Stomach (tissue), 19 donors: ENCODE measurements at places on chromosomes 7 and 10. TPM values are rescaled to one million over a fixed set of nuclear protein-coding genes. Genes with fewer than 3 reads are reported as not detected.

DNA sequence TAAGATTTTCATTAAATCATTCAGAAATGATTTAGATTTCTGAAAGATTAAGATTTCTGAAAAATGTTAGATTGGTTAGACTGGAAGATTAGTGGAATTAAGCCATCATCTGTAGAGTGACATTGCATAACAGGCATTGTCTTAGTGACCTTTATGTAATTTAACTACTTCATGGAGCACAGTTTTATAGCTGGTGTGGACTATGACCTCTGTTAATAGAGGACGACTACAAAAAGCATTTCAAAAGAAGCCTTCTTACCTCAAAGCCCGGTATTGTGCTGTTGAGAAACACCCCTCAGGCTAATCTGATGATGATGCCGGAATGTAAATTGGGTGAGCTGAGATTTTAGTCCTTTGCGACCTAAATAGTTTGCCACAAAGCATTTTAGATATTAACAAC, 55.6 kb downstream of the GALNT11 start:
- H3K4me3 ChIP-seq: no peak overlapping the region
- H3K4me1 ChIP-seq: peaks cover 14% of the 10 kb centered on the region
- H3K27ac ChIP-seq: no peak overlapping the region
- no peak for DNase-seq
- peaks cover 5% of the 10 kb centered on the region for H3K36me3 ChIP-seq
- no peaks in the 10 kb centered on the region for H3K27me3 ChIP-seq

Gene ACTL6B
- total RNA-seq: not detected

DNA sequence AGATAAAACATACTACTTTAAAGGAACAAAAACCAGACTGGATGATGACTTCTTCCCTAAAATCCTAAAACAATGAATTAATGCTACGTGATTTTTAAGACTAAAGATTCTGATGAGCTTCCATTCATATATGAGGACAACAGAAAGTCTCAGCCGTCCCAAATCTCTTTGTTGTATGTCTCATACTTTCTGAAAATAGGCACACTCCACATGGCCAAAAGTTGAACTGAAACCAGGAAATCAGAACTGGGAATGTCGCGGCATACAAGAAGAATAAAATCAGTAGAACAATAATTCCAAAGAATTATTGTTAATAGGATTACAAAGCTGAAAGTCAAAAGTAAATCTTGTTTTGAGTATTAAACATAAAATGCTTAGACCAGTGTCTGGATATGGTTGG, 195.4 kb upstream of the GHITM start:
- H3K36me3 ChIP-seq: no peaks in the 10 kb centered on the region
- H3K27me3 ChIP-seq: no peaks in the 10 kb centered on the region
- no peak overlapping the region for H3K4me3 ChIP-seq

Gene OR2A5
- total RNA-seq: not detected

GRCh38 chr10:62463364-62463763, 89.2 kb downstream of the ZNF365 start:
- H3K4me1 ChIP-seq: no peaks in the 10 kb centered on the region
- no peaks in the 10 kb centered on the region for H3K36me3 ChIP-seq
- DNase-seq: no peak
- peaks cover 8% of the 10 kb centered on the region for H3K27me3 ChIP-seq

- no peak for DNase-seq
- no peak overlapping the region for H3K27ac ChIP-seq
- no peaks in the 10 kb centered on the region for H3K36me3 ChIP-seq
- no peaks in the 10 kb centered on the region for H3K4me1 ChIP-seq
- H3K27me3 ChIP-seq: peaks cover 25% of the 10 kb centered on the region
Observed at GRCh38 chr10:30639946-30640786, 10.6 kb upstream of the LYZL2 start.

Gene PCLO
- 6.2 TPM for total RNA-seq

Gene SPDYE16
- not detected for total RNA-seq

Gene TET1
- total RNA-seq: 3.8 TPM
